ENCODE measurements at places on chromosomes 5 and 9. TPM values are rescaled to one million over a fixed set of nuclear protein-coding genes. Genes with fewer than 3 reads are reported as not detected.

DNA sequence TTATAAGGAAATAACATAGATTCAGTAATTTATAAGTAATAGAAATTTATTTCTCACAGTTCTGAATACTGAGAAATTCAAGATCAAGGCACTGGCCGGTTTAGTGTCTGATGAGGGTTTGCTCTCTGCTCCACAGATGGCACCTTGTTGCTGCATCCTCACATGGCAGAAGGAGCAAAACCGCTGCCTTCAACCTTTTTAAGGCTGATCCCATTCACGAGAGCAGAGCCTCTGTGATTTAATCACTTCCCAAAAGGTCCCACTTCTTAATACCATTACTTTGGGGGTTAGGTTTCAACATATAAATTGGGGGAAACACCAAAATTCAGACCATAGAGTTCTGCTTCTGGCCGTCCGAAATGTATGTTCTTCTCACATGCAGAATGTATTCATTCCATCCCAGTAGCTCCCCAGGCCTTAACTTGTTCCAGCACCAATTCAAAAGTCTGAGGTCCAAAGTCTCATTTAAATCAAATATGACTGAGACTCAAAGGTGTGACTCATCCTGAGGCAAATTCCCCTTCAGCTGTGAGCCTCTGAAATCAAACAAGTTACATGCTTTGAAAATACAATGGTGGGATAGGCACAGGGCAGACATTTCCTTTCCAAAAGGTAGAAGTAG is 30.6 kb downstream of the BAAT start:
- no peak for DNase-seq

GRCh38 chr5:104643320-104643719 is 1080.7 kb upstream of the NUDT12 start:
- no peak for DNase-seq

DNA sequence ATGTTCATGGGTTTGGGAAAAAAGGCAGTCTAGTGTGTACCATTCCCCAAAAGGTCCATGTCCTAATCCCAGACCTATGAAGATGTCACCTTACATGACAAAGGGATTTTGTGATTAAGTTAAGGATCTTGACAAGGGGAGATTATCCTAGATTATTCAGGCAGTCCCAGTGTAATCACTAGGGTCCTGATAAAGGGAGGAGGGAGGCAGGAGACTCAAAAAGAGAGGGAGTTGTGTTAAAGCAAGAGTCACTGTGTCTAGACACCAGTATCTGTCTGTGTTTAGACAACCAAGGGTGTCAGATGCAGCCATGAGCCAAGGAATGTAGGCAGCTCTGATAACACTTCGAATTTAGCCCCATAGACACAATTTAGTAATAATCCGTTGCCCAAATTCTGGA is 49.5 kb downstream of the DPYSL3 start:
- no peak for DNase-seq

DNA sequence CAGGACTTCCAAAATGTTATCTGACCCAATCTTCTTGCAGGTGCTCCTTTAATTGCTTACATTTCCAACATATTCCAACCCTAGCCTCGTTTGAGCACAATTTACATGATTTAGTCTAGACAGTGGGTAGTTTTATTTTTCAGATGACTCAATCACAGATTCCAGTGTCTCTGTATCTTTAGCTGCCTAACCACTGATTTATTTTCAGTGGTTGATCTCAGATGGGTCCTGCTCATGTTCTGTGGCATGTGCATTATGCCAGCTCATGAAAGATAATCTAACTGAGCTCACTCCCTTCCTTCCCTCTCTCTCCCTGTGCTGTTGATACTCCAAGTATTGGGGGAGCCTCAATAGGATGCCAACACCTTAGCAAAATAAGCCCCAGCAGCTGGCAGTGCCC is 106.1 kb upstream of the ICE1 start:
- no peak for DNase-seq

DNA sequence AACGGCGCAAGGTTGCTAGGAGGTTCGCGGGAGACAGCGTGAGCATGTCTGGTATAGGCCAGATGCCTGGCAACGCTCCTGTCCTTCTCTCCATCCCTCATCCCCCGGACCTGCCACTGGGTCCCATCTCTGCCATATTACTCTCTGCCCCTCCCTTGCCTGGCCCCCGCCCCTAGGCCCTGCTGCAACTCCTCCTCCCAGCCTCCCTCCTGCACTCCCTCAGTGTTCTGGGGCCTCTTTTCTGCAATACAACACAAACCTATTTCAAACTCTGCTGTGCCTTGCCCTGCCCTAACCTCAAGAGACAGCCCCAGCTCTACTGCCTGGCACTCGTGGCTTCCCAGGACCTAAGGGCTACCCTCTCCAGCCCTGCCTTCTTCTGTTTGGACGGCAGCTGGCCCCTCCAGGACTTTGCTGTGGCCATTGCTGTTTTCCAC is 8.9 kb upstream of the DBN1 start:
- DNase-seq: no peak

DNA sequence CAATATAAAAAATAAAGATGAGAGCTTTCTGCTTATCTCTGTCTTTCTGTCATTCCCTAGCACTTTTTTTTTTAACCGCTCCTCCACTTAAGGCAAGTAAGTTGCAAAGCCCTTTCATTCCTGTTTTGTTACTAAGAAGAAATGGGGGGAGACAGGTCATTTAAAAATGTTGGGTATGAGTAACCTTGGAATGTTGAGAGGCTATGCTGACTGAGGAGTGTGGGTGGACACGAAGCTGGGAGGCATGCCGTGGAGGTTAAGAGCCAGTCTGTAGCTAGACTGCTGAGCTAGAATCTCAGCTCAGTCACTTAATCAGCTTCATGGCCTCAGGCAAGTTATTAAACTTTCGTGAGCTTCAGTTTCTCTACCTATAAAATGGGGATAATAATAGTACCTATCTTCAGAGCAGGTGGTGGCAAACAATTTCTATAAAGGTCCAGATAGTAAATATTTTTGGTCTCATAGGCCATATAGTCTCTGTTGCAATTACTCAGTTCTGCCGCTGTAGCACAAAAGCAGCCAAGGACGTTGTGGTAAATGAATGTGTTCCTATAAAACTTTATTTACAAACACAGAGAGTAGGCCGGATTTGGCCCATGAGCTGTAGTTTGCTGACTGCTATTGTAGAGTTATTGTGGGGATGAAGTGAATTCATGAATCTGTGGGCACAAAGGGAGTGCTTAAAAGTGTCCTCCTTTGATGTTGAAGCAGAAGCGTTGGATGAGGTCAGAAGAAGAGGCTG is 220.0 kb downstream of the GABBR2 start:
- DNase-seq: no peak

The AK8 gene
- 0.24 TPM for total RNA-seq

The ANKRD34B gene
- total RNA-seq: not detected
